ENCODE measurements at places on chromosomes 11 and 22. TPM values are rescaled to one million over a fixed set of nuclear protein-coding genes. Genes with fewer than 3 reads are reported as not detected.

The CABP4 gene
- 0.38 TPM for total RNA-seq

The SLC22A8 gene
- total RNA-seq = not detected

DNA sequence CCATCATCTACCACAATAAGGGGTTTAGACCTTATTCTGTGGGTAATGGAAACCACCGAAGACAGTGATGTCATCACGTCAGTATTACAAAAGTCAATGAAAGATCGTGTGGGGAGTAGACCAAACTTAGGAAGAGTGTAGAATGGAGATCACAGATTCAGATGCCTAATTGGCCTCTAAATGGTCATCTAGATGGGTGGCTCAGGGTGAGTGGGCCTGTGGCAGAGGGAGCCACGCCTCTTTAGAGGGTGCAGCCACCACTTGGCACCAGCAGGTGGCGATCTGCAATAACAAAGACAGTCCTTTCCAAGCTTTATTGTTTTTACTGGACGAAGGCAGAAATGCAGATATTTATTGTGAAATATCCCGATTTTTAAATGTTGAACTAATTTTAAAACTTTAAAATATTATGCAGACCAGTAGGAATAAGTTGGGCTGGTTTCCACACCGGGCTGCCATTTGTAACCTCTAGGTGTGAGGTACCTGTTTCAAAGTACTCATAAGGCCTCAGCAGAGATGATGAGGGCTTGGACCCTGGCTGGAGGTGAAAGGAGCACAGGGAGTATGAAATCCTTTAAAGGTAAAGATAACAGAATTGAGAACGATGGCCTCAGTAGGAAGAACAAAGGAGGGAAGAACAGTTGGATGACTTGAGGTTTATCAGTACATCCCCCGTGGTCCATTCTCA is 222.0 kb downstream of the DBX1 start:
- no peaks in the 10 kb centered on the region for H3K27me3 ChIP-seq
- H3K36me3 ChIP-seq = peaks cover 13% of the 10 kb centered on the region
- H3K4me3 ChIP-seq = no peak overlapping the region

DNA sequence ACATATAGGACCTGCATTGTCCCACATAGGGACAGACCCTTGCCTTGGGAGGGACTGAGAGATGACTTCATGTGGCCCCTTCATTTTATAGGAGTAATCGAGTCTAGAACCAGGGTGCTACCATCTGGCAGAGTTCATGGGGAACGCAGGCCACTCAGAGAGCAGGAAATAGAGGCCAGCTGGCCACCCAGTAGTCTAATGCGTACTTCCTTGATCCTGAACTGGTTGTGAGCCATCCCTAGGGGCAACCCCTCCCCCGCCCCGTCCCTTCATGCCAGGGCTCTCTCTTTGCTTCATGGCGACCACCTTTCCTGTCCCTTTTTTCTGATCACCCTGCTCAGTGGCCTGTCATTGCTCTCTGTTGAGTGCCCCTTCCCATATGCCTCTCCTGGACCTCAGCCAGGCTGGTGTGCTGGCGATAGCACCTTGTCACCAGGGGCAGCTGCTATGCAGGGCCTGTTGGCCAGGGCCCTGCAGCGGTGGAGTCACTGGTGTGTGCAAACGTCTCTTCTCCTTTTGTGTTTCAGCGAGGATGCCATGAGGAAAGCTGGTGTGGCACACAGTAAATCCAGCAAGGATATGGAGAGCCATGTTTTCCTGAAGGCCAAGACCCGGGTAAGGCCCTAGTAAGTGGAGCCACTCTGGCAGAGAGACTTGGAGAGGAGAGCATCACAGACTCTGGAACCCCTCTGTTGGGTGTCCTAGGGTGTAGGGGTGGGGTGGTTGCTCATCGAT is 29.3 kb downstream of the MED15 start:
- H3K27me3 ChIP-seq = no peaks in the 10 kb centered on the region
- peaks cover 45% of the 10 kb centered on the region for H3K36me3 ChIP-seq
- no peak for DNase-seq
- H3K27ac ChIP-seq = no peak overlapping the region
- peaks cover 31% of the 10 kb centered on the region for H3K4me1 ChIP-seq

DNA sequence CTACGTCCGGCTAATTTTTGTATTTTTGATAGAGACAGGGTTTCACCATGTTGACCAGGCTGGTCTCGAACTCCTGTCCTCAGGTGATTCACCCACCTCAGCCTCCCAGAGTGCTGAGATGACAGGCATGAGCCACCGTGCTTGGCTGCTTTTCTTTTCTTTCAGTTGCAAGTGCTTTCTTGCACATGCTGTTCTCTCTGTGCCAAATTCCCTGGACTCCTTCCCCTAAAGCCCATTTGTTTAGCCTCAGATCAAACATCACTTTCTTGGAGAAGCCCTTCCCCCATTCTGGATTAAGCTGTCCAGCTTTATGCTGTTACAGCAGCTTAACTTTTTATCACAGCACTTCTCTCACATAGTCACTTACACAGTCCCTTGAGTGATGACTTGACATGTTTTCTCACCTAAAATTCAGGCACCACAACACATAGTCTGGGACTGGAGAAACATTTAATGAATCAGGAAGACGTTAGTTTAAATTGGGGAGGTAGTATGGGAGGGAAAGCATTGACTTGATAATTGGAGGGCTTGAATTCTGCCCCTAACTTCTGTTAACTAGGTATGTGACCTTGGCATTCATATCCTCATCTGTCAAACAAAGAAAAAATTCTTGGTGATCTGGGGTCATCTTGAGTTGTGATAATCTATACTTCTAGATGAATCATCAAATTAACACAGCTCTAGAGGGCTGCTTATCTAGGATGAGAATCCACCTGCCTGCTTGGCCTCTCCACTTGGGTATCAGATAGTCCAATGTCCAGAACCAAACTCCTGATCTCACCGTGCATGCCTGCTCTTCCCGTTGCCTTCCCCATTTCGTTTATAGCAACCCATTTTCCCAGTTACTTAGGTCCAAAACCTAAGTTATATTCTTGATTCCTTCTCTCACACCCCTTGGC is 18.4 kb downstream of the ACO2 start:
- H3K27me3 ChIP-seq = no peaks in the 10 kb centered on the region
- H3K27ac ChIP-seq = no peak overlapping the region
- peaks cover 48% of the 10 kb centered on the region for H3K4me1 ChIP-seq
- H3K4me3 ChIP-seq = no peak overlapping the region
- no peaks in the 10 kb centered on the region for H3K36me3 ChIP-seq

- no peaks in the 10 kb centered on the region for H3K27me3 ChIP-seq
- peaks cover 51% of the 10 kb centered on the region for H3K36me3 ChIP-seq
- no peak overlapping the region for H3K4me3 ChIP-seq
- H3K27ac ChIP-seq = no peak overlapping the region
These were observed 46.1 kb downstream of the PISD start for GRCh38 chr22:31615940-31616314.
